ENCODE measurements at places on chromosomes 3 and 15. TPM values are rescaled to one million over a fixed set of nuclear protein-coding genes. Genes with fewer than 3 reads are reported as not detected.

The GMPS gene
- 84.1 TPM for total RNA-seq

The SLC51B gene
- 10.3 TPM for total RNA-seq

The LRRIQ4 gene
- not detected for total RNA-seq

The GCHFR gene
- 6.7 TPM for total RNA-seq

The ABHD17C gene
- total RNA-seq = 42.0 TPM

The OR5K1 gene
- not detected for total RNA-seq

The FOXB1 gene
- total RNA-seq = not detected

The HCN4 gene
- 0.22 TPM for total RNA-seq

The ZNF80 gene
- not detected for total RNA-seq

The LRRC31 gene
- total RNA-seq = not detected

The TRA2B gene
- total RNA-seq = 188 TPM

The PRSS50 gene
- not detected for total RNA-seq

The COMMD2 gene
- total RNA-seq = 33.2 TPM

The ACTRT3 gene
- 2.8 TPM for total RNA-seq

The RLBP1 gene
- total RNA-seq = not detected

The CCDC80 gene
- 64.6 TPM for total RNA-seq

The SLC26A6 gene
- 21.4 TPM for total RNA-seq

All from A549 treated with CpdA at 1 μM for 4 hours (cell line).